GM12864 (cell line): ENCODE measurements at places on chromosomes 13 and 19.

- no peak for DNase-seq
Observed at GRCh38 chr13:44155422-44156293, 218.0 kb upstream of the SERP2 start.

- DNase-seq = no peak
Observed at GRCh38 chr13:42174344-42175162, 97.4 kb upstream of the AKAP11 start.

GRCh38 chr13:94683409-94683808 lies 28.9 kb downstream of the SOX21 start:
- no peak for DNase-seq

- no peak for DNase-seq
Observed at GRCh38 chr13:113497217-113497616, 6.7 kb upstream of the DCUN1D2 start.

- no peak for DNase-seq
Observed at GRCh38 chr13:112255550-112256120, 120.5 kb upstream of the SPACA7 start.

GRCh38 chr19:2592824-2593223 lies 109.7 kb downstream of the GNG7 start:
- no peak for DNase-seq

- no peak for DNase-seq
Observed at GRCh38 chr19:54955376-54955775, 8.0 kb upstream of the NLRP7 start.

DNA sequence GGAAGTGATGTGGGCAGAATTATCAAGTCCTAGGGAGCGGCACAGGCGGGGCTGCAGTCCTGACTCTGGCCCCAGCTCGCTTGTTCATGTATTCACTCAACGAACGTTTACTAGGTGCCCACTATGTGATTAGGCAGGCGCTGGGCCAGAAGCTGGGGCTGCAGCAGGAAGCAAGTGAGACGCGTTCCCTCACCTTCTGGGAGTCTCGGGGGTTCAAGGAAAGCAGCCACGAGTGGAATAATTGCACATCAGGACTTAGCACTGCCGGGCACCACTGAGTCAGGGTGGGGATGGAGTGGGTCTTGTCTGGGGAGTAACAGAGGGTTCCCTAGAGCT lies 2.5 kb upstream of the LMTK3 start:
- no peak for DNase-seq

- DNase-seq = no peak
Observed at GRCh38 chr13:28451482-28452217, 43.3 kb downstream of the FLT1 start.

DNA sequence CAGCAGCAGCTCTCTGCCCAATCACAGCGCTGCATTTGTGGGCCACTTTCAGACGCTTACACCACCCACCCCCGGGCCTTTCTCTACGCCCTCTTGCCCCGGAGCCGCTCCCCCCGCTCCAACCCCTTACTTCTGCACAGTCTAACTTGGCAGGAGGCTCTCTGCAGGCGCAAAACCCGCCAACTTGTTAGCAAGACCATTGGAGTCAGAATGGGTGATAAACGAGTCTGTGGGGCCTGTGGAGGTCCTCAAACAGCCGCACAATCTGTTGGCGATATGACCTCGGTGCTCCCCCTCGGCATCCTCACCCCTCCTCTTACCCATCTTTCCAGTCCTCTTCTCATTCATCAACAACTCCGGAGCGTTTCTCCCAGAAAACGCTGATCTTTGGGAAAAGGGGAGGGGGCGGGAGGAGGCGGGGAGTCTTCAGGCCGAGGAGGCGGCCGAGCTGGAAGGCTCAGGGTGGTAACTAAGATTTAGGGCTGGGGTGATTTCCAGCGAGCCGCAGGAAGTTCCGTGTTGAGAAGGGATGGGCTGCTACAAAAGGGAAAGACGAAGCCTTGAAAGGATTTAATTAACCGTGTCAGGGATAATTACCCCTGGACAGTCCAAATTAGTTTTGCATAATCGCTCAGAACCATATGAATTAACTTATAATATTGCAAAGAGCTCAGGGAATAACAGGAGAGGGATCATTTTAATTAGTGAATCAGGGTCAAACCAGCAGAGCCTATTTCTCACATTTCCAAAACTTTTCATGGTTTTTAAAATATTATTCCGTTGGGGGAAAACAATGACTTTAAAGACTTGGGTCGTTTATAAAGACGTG lies 4.1 kb downstream of the SOX21 start:
- no peak for DNase-seq

GRCh38 chr13:44092078-44092970 lies 212.6 kb downstream of the LACC1 start:
- no peak for DNase-seq

GRCh38 chr19:31528261-31528660 lies 179.0 kb upstream of the TSHZ3 start:
- no peak for DNase-seq

GRCh38 chr13:91145571-91146205 lies 201.8 kb upstream of the MIR17HG start:
- DNase-seq = no peak

DNA sequence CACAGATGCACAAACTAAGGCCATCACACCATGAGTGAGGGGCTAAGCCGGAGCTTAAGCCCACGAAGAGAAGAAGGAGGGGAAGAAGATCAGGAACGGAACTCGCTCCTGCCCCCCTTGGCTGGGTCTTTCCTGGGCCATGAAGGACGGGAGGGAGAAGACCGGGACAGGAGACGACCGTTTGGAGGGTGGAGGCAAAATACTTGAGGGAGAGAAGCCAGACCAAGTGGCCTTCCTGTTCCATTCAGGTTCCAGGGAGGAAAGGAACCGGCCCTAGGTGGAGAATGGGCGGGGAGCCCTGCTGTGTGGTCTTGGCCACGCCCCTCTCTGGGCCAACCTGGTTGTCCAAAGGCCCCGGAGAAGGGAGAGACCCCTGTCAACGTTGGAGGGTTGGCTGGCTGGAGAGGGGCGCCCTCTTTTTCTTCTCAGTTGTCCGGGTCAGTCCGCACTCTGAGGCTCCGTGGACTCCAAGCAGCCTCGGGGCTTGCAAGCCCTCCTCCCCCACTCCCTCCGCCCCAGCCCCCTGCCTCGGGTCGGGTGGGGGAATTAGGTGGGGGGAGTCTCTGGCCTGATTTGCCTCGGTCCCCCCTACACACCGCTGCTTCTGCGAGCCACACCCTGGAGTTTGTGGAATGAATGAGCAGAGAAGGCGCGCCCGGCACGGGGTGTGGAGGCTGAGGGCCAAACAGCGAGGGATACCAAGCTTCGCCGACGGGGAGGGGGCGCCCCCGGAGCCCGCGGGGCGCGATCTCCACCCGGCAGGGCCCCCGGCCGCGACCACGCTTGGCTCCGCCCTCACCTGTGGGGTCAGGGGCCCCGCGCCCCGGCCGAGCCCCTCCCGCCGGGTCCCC lies 757 bp downstream of the FBN3 start:
- DNase-seq = no peak

DNA sequence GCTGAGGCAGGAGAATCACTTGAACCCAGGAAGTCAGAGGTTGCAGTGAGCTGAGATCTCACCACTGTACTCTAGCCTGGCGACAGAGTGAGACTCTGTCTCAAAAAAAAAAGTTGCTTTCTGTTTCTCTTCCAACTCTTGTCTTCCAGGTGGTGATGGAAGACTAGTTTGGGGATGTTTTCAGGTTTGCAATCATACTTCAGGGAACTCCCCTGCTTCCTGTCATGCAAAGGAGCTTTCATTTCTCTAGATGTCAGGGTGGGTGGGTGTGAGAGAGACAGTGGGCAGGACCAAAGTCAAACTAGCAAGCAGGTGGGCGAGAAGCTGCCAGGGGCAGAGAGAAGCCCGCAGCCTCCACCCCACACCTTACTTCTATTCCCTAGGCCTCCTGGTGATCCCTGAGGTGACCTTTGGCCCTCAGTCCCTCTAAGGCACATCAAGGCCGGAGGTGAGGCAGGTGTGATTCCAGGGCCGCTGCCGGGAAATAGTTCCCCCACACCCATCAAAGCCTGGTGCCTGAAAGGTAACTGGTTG lies 25.7 kb downstream of the CCNE1 start:
- peak; percentile 89 for DNase-seq

DNA sequence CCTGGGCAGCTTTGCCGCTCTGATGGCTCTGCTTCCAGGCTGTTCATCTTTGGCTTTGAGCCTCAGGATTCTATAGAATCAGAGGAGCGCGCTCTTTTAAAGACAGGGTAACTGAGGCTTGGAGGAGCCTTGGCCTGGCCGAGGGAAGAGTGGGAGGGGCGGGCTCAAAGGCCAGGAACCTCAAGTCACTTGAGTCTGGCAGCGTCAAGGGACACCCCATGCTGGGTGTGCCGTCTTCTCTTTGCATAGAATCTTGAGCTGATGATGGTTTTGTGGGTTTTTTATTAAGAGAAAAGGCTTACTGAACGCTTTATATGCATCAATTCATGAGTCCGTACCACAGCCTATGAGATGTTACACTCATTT lies 1.1 kb downstream of the PGLS start:
- no peak for DNase-seq

DNA sequence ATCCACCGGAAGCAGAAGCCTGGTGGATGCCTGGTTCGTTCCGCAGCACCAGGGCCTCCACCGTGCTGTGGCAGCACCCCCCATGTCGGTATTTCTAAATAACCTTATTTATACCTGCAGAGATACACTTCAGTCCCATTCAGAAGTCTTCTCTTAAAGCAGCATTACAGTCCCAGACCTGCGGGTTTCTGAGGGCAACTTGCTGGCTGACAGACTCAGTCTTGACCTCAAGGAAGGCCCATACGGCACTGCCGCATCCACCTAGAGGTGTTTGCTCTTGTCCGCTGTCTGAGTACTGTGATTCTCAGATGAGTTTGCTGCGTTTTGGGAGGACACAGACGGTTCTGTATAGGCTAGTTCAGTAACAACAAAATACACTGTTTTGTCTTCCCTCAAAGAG lies 16.9 kb upstream of the TEX29 start:
- no peak for DNase-seq

- no peak for DNase-seq
Observed at GRCh38 chr13:99279637-99280036, 21.5 kb upstream of the GPR18 start.

GRCh38 chr13:109642358-109642757 lies 144.0 kb downstream of the IRS2 start:
- no peak for DNase-seq

DNA sequence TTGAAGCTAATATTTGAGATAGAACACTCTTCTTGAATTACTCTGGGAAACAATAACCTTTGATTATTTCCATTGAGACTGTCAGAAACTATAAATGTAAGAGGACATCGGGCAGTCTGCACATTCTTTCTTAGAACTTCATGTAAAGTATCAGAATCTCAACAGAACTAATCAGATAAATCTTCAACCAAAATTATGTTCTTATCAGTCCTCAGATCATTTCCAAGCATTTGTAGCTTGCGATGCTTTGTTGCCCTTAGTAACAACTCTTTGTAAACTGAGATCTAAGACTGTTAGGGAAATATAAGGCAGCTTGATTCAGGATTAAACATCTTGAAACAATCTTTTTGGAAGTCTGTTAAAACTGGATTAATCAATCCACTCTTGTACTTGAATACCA lies 70.3 kb downstream of the FNDC3A start:
- no peak for DNase-seq

GRCh38 chr19:47485210-47485609 lies 1.2 kb upstream of the KPTN start:
- no peak for DNase-seq

DNA sequence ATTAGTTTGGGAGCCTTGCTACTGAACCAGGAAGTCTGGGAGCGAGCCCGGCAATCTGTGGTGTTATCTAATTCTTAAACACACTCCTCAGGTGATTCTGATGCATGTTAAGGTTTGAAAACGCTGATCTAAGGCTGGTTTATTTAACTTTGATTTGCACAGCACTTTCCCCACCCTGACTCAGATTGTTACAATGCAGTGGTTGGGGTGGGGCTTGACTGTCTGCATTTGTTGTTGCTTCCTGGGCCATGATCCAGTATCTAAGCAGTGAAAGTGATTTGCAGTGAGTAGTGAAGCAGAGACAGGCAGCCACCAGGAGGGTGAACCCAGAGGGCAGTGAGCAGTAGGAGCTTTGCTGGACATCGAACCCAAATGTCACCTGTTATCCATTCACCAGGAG lies 81.6 kb upstream of the ARGLU1 start:
- no peak for DNase-seq

DNA sequence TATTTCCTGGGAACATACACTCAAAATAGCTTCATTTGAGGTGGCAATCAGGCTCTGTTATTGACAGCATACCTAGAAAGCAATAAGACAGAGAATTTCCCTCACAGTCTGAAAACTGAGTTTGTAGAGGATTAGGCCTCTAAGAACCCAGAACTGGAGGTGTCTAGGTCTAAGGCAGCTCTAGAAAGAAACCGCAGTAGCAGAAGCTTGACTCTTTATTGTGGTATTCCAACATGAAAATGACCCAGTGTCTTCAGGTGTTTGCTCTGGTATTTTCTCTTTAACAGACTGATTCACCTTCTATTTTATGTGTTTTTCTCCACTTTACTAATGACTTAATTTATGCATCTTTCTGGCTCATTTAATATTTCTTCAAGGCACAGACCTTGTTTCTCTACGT lies 8.5 kb downstream of the COG6 start:
- DNase-seq = no peak

GRCh38 chr19:42066075-42066754 lies 3.8 kb downstream of the GRIK5 start:
- no peak for DNase-seq

GRCh38 chr13:53198017-53198416 lies 169.4 kb downstream of the OLFM4 start:
- no peak for DNase-seq

DNA sequence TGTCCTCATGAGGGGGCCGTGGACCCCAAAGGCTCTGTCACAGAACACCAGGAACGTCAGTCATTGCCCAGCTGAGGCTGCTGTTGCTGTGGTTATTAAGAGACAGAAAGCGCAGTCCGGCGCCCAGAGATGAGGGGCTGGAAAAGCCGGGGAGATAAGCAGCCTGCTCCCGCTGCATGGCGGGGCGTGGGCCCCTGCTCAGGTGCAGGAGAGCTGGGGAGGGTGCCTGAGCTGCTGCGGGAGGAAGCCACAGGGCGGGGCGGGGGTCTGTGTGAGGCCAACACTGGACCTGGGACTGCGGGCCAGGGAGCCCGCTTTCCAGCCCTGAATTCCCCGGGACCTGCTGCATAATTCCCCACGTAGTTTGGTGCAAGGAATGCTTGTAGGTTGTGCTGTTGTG lies 11.3 kb downstream of the SOX1 start:
- no peak for DNase-seq

- no peak for DNase-seq
Observed at GRCh38 chr13:25292301-25292700, 5.0 kb upstream of the MTMR6 start.
